ENCODE measurements at places on chromosomes 11 and 22. TPM values are rescaled to one million over a fixed set of nuclear protein-coding genes. Genes with fewer than 3 reads are reported as not detected.

PC gene
- 5.4 TPM for total RNA-seq

LIPT2 gene
- 5.0 TPM for total RNA-seq

SLN gene
- 2.4 TPM for total RNA-seq

APOL6 gene
- 37.9 TPM for total RNA-seq

ARL2 gene
- 107 TPM for total RNA-seq

Data from renal cortical epithelial cell (primary cell).